ENCODE measurements at places on chromosomes 16 and 17.

- no peak for DNase-seq
Observed at GRCh38 chr16:6009151-6009550, 911.6 kb upstream of the EEF2KMT start.

GRCh38 chr16:3194792-3195191 lies 6.8 kb downstream of the OR1F1 start:
- no peak for DNase-seq

DNA sequence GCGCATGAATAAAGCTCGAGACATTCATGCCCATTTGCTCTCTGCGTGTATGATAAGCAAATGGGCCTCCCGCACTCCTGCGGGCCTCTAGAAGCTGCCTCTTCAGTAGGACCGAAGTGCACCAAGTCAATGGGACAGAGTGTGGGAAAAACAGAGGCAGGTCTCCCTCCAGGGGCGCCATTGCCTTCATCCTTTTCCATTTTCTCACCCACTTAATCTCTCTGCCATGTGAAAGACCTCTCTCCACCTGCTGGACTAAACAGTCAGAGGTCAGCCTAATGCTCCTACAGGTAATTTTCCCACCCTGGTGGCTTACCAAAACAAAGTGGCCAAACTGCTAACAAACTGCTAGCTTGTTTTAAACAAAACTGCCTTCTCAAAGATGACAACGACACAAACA lies 210.9 kb downstream of the ZFHX3 start:
- DNase-seq = no peak

GRCh38 chr16:48860341-48860740 lies 250.4 kb upstream of the N4BP1 start:
- no peak for DNase-seq

DNA sequence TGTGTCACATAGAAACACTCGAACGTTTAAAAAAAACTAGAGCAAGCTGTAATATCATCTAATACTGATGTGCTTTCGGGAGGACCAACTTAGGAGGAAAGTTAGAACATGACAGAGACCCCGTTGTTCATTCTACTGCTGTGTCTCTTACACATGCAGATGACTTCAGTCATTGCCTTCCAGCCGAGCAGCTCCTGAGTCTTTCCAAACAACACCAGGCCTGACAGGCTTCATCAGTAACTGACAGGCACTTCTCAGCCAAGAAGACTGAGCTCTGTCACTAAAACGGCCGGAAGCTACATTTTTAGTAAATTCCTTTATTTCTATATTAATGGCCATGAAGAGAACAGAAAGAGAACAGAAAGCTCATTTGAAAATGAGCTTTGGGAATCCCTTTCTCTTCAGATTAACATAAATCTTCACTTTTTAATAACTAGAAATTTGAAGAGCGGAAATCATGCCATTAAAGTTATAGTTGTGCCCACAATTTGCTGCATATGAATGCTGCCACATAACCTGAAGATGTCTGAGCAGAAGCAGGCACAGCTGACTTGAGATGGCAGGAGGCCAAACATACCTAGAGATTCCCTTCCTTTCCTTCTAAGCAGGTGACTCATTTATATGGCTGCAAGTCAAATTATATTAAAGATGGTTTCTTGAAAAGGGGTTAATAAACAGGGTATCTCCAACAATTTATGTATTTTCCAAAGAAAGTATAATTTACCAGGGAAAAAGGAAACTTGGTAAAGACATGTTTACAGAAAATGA lies 148.9 kb downstream of the ITFG1 start:
- DNase-seq = no peak

DNA sequence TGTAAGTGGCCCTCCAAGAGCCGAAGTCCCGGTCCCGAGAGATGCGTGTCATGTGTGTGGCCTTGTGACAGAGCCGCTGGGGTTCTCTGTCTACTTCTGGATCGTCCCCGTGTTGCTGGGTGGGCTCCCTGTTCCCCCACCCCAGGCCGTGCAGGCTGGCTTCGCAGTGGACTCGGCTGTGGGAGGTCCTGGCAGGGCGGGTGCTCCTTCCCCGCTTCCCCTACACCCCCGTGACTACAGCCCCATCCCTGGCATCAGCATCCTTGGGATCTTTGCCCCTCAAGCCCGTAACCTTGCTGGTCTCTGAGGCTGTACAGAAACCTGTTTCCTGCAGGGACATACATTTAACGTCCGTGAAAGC lies 136.3 kb downstream of the BANP start:
- DNase-seq = no peak

- DNase-seq = no peak
Observed at GRCh38 chr17:2624292-2624731, 30.9 kb downstream of the PAFAH1B1 start.

GRCh38 chr17:73831699-73832098 lies 187.5 kb upstream of the SDK2 start:
- DNase-seq = no peak

GRCh38 chr16:19919142-19919541 lies 34.5 kb upstream of the GPRC5B start:
- DNase-seq = no peak

DNA sequence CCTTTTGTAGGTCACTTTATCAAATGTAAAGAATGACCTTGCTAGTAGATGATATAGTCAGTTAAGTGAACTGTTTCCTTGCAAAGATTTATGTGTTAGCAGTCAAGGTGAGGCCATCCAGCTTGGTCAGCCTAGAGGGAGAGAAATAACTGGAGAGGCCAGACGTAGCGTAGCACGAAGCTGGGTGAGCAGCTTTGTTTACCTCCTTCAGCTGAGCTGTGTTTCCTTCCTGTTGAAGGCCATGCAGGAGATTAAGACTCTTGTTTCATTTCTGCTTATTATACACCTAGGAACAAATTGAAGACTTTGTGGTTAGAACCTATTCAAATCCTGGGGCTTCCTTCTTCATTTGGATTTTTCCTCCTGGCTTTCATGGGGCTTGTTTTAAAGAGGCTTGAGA lies 267.1 kb downstream of the PHKB start:
- no peak for DNase-seq

DNA sequence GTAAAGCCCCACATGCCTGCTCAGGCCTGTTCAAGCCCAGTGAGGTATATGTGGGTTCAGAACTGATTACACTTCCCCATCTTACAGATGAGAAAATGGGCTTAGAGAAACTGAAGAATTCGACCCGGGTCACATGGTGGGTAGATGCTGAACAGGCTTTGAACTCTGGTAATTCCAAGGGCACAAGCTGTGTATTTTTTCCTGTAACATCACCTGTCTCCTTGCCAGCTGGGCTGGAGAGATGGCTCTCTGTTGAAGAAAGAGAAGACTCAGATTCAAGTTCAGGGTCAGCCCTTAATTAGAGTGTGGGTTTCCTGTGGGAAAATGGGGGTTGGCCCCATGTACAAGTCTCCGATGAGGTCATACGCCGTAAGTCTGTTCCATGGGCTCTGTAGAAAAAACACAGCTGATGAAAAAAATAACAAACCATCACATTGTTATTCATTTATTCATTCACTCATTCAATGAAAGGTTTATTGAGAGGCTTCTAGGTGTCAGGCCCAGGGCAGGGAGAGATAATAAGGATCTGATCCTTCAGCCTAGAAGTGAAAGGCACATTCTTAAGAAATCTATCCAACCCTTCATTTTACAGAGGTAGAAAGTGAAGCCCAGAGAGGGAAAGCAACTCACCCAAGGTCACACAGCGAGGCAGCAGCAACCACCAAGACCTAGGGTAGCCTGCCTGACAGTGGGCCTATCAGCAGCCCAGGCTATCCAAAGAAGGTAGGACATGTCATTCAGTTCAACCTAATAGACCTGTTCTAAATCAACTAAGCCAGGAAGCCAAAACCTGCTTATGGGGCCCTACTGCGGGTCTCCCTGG lies 482.8 kb downstream of the SOX9 start:
- no peak for DNase-seq

GRCh38 chr17:50259477-50260324 lies 14.6 kb upstream of the TMEM92 start:
- DNase-seq = no peak

- peak; percentile 41 for DNase-seq
Observed at GRCh38 chr16:48091117-48091516, 64.7 kb downstream of the ABCC12 start.

DNA sequence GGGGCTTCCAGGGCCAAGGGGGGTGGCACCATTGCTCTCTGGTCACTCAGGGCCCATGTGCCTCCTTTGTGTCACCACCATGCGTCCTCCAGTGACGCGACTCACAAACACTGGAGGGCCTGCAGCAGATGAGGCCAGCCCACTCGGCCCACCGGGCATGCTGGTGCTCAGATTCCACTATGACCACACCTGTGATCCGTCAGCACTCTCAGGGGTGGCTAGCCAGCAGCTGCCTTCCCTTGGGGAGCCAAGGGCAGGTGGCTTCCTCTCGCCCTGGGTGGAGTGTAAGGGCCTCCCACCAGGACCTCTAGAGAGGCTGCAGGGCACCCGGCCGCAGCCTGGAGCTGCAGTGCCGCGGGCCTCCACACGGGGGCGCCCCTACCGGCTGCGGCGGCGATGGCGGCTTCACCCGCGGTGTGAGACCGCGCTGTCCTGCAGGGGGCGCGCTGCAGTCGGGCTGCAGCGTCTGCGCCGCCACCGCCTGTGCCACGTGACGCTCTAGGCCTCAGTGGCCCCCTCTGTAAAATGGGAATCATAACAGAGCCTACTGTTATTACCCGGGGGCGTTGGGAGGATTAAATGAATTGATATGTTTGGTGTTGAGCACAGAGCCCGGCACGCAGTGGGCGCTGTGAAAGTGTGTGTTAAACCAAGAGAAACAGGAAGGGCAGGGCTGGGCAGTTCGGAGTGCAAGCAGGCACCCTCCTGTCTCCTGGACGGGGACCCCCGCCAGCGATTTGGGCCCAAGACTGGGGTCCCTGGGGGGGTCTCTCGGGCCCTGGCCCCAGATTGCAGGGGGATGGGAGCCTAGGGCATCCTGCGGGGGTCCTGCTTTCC lies 192.4 kb upstream of the GSE1 start:
- no peak for DNase-seq

DNA sequence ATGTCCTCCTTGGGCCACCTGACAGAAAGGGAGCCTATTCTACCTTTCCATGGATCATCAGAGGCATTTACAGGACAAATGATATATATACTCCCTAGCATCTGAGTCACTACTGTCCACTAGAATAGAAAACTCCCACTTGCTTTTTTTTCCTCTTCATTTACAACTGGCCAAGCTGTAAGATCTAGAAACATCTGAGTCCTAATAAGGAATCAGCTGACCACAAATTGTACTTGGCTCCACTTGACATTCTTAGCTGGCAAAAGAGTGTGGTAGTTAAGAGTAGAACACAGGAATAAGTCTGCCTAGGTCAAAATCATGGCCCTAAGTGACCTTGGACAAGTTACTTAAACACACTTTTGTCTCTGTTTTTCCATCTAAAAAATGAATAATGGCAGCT lies 5.2 kb downstream of the RUSF1 start:
- DNase-seq = no peak

Data from spinal cord (tissue), 10 donors.